Stimulated activated CD4-positive, alpha-beta T cell treated with anti-CD3 and anti-CD28 coated beads, Interleukin-2, amount 100 ng/mL, for 48 hours (primary cell): ENCODE measurements at places on chromosomes 2 and 18.

- DNase-seq = no peak
Measured at GRCh38 chr18:80252136-80252535, 4.8 kb upstream of the PARD6G start.

GRCh38 chr2:236550701-236551465, 18.7 kb upstream of the ACKR3 start:
- no peak for DNase-seq

DNA sequence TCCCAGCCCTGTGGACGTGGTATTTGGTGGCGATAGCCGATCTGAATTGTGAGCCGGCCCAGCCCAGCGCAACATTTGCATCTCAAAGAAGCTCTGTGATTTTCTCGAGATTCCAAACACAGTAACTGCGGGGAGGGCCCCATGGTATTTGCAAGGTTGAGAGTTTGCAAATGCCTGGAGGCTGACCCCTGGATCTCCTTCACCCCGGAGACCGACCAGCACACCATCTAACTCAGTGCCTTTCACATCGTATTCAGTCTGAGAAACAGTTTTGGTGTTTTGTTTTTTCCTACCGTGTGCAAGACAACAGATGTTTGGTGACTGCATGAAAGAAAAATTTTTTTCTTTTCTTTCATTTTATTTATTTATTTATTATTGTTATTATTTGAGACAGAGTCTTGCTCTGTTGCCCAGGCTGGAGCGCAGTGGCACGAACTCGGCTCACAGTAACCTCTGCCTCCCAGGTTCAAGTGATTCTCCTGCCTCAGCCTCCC, 40.3 kb downstream of the MYCN start:
- DNase-seq = no peak

DNA sequence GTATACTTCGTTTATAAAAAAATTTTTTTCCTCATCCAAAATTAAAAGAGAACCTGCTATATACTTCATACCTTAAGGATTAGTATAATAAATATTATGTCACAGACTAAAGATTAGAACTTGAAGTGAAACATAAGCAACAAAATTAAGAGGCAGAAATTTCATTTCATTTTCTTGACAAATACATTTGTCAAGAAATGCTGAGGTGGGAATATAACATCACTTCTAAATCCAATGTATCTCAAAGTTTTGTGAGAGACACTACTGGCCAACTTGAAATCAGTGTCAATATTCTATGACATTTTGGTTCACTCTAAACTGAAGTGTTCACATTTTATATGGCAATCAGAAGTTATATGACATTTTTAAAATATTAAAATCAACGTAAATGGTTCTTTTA, 43.8 kb downstream of the SCRN3 start:
- DNase-seq = no peak

- no peak for DNase-seq
Measured at GRCh38 chr2:166870346-166870745, 17.9 kb upstream of the XIRP2 start.

DNA sequence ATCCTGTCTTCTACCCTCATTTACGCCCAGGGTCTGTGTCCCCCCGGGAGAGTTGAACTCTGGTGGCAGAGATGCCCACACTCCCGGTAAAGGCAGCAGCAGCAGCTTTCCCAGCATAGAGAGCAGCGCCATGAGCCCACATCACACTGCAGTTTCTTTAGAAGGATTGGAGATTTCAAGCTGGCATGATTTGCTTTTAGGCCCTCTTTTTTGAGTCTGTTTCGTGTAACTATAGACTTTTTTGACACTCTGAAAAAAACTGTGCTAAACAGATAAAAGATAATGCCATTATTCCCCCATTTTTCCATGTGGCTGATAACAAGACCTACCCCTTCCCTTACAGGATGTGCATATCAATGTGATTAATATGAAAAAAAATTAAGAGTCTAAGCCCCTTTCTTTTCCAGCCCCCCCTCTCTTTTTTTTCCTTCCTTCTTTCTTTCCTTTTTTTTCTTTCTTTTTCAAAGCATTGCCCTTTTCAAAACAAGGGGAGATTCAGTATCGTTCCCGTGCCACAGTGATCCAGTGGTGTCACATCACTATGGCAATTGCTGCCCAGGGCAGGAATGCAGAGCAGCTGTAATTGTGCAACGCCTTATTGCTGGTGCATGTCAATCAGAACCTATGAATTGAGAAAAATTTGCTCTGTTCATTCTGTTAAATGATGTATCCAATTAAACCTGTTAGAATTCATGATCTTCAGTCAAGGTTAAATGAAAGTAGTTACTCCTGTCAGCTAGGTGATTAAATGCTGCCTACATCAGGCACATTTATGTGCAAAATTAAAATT, 104.5 kb downstream of the CDCA7 start:
- DNase-seq = no peak

DNA sequence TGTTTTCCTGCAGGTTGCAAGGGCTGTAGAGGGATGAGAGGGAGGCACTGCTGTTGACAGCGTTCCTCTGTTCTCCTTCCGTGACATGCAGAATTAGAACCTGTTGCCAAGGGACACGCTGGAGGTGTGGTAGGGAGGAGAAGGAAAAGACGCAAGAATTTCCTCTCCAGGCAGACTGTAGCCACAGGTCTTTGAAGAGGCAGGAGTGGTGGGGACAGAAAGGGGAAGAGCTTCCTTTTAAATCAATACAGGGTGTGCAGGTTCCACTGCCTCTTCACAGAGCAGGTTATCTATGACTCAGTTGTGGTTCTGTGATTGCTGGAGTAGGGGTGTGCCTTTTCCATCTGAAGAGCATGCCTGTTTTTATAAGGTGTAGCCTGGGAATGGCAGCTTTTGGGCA, 133.0 kb downstream of the WDSUB1 start:
- no peak for DNase-seq

DNA sequence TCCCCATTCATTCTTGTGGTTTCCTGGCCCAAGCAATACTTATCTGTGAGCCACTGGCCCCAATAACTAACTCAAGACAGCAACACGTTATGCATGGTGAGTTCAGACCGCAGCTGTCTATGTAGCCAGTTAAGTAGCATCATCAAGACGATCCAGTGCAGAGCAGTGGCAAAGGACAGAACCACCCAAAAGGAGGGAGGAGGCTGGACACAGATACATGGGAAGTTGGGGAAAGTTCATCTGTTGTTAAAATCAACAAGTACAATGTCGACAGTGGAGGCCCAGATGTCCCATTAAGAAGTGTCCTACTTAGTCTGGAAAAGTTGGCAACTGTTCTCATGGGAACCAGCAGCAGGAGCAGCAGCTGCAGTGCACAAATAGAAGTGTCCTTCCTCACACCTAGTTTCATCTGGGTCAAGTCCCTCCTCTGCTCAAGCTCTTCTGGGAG, 106.9 kb upstream of the THOC1 start:
- DNase-seq = no peak

GRCh38 chr2:114496959-114497358, 54.5 kb downstream of the DPP10 start:
- DNase-seq = no peak

DNA sequence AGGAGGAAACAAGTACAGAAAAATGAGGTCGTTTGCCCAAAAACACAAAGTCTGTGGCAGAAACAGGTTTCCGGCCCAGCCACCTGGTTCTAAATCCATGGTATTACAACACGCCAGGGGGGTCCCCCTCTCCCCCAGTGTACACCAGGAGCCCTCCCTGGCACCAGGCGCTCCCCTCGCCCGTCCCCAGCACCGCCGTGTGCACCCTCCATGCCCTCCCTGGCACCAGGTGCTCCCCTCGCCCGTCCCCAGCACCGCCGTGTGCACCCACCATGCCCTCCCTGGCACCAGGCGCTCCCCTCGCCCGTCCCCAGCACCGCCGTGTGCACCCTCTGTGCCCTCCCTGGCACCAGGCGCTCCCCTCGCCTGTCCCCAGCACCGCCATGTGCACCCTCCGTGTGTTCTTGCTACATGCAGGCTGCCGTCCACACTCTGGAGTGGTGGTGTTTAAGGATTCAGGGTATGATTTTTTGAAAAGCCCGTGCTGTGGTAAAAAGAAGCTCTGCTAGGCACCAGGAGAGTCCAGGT, 59.8 kb upstream of the NFATC1 start:
- no peak for DNase-seq

- DNase-seq = no peak
Measured at GRCh38 chr18:73948497-73948896, 199.1 kb downstream of the FBXO15 start.

- DNase-seq = no peak
Measured at GRCh38 chr18:9827211-9827792, 58.5 kb upstream of the TXNDC2 start.

- no peak for DNase-seq
Measured at GRCh38 chr18:61132031-61132430, 201.2 kb upstream of the CDH20 start.

- no peak for DNase-seq
Measured at GRCh38 chr18:31439807-31440325, 7.7 kb upstream of the DSG3 start.

DNA sequence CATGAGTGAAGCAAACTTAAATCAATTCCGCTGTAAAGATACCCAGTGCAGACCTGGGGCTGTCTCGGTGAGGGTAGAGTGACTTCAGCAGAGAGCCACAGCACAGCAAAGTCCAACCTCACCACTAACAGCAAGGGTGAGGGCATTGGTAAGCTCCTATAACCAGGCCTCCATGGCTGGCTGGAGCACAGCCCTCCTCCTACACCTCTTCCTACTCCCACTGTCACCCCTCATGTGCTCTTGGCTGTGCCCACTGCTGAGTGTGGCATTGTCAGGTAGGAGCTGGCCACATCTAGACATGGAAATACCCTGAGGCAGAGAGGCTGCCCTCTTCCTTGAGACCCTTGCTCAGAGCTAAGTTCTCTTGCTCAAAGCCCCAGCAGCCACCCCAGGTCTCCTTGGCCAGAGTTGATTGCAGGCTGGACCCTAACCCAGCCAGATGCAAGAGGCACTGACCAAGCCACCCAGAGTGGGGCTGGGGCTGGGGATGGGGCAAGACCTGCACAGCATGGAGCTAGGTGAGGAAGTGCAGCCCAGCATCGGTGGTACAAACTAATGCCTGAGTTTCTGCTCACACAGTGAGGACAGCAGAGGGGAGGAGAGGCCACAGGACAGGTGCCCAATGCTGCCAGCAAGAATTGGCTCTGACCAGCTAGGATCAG, 77.6 kb upstream of the RAB6C start:
- DNase-seq = no peak

DNA sequence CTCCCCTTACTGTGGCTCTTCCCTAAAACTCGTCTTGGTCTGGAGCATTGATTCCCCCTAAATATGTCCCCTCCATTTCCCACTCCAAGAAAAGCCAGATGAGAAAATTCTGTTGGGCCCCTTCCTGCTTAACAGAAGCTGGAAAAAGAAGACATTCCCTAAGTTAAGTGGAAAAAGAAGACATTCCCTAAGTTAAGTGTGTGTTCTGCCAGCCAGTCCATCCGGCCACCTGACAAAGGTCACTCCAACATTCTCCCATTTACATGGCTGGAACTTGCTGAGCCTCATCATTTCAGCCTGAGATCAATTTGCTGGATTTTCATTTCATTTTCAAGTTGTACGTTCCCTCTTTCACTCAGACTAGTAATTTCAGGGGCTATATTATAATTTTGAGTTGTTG, 52.0 kb downstream of the LYPD1 start:
- no peak for DNase-seq

- no peak for DNase-seq
Measured at GRCh38 chr2:237165405-237166276, 80.0 kb downstream of the COPS8 start.

DNA sequence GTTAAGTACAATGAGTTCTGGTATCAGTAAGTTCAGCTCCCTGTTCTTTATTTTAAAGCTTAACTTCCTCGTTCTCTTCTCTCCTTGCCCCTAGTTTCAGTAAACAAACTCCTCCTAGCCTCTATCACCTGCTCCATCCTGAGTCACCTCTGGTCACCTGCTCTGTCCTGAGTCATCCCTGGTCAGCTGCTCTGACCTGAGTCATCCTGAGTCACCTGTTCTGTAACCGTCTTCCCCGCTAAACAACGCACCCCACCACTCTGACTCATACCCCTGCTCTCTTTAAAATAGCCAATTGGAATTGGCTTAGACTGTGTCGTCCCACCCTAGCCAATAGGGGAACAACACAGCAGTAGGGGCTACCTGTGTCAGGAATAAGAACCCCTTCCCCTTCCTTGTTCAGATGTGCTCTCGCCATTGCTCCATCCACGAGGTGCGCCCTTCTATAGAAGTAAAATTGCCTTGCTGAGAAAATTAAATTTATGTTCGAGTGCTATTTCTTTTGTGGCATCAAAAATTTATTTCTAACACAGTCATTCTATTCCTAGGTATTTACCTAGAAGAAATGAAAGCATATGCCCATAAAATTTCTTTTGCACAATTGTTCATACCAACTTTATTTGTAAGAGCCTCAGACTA, 24.9 kb upstream of the RMND5A start:
- DNase-seq = no peak

GRCh38 chr2:84796798-84797197, 84.1 kb downstream of the TRABD2A start:
- DNase-seq = no peak

- no peak for DNase-seq
Measured at GRCh38 chr18:35564795-35565453, 16.6 kb upstream of the GALNT1 start.

DNA sequence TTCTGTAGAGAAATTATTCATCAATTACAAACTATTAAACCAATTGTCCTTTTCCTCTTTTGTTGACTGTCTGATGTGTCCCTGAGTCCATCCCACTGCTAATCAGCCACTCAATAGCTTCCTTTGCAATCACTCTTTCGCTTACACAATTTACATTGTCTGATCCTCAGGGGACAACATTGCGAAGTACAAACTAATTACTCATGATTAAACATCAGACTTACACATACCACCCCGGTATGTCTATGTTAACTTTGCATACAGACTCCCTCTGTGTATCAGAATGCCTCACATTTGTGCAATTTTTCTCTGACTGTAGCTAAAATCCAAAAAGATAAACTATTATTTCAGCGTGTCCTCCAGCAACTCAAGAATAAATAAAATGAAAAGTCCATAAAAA, 264.4 kb upstream of the REV1 start:
- DNase-seq = no peak

- DNase-seq = no peak
Measured at GRCh38 chr2:21500401-21500945, 376.7 kb downstream of the TDRD15 start.

DNA sequence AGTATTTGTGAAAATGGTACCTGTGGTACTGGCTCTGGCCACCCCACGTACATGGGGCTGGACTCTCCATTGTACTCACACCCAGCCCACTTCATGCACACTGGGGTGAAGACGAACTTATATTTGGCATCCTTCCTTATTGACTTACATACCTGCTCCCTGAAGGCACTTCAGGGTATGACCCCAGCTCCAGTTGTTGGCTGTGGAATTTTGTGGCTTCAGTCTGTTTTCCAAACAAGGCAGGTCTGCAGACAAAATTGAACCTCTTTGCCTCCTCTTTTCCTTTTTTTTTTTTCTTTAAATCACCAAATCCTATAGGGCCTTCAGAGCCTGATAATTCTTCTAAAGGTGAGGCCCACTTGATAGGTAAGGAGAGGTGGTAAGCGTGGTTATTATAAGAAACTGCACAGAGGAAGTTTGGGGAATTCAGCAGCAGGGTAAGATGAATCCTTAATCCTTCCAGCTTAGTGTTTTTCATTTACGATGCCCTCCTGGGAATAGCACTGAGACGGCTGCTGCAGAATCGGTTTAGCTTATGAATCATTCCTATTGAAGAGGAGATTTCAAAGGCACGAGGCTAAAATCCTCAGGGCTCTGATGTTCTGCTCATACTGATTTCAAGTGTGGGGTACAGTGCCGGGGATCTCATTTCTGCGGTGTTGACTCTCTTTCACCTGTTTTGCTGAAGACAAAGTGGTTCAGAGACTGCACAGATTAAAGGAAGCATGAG, 55.2 kb downstream of the KIF5C start:
- no peak for DNase-seq

GRCh38 chr2:60735496-60736250, 20.4 kb upstream of the PAPOLG start:
- DNase-seq = no peak

GRCh38 chr2:162579169-162579568, 235.2 kb downstream of the GCA start:
- no peak for DNase-seq
